CD4-positive, CD25-positive, alpha-beta regulatory T cell (primary cell): ENCODE measurements at places on chromosomes 2 and 18. TPM values are rescaled to one million over a fixed set of nuclear protein-coding genes. Genes with fewer than 3 reads are reported as not detected.
A peak's percentile ranks its signal among the peaks of the same experiment; 100 is the strongest.

- peaks cover 43% of the 10 kb centered on the region for H3K36me3 ChIP-seq
- no peaks in the 10 kb centered on the region for H3K27me3 ChIP-seq
- no peak for DNase-seq
- no peak overlapping the region for H3K27ac ChIP-seq
- H3K4me3 ChIP-seq = no peak overlapping the region
Measured at GRCh38 chr2:10053351-10053750, 10.0 kb downstream of the KLF11 start.

DNA sequence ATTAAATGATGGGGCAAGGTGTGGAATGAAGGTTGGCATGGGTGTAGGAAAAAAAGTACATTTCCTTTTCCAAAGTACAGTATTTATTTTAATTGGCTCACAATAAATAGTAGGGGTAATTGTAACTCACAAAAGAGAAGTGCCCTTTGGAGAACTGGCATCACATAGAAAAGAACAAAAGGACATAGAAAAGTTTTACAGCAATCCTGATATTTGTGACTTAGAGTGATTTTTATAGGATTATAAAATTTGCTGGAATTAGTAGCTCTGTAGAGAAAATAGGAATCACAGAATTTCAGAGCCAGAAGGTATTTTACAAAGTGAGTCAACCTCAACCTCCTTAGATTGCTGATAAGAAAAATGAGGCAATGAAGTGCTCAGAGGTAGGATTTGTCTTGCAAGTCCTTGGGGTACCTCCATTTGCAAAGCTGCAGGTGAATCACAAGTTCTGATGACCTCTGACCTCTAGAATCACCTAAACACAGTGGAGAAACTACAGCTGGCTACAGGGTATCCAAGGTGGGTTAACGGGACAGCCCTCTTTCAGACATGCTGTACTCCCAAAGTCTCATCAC lies 133.6 kb downstream of the SOCS6 start:
- H3K4me1 ChIP-seq = no peaks in the 10 kb centered on the region
- H3K27me3 ChIP-seq = peaks cover 1% of the 10 kb centered on the region
- H3K4me3 ChIP-seq = no peak overlapping the region

DNA sequence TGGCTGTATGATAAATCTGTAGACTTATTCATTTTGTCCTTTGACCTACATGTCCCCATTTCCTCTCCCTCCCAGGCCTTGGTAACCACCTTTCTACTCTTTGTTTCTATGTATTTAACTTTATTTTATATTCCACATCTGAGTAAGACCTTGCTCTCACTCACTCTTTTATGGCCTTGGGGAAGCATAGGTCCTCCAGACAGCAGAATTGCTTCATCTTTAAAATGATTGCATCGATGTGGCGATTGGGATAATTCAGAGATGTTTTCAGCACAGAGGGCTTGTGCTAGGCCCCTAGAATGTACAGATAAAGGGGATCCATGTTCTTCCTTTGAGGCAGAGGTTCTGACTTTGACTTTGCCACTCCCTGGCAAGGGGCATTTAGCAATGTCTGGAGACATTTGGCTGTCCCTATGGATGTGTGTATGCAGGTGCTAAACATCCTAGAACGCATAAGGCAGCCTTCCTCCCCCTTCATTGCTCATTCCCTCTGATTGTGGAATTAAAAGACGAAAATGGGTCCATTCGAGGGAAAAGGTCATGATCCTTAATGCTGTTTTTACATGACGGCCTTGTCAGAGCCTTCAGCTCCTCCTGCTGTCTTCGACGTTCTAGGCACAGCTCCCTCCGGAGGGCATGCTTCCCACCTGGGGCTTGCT lies 1.2 kb upstream of the GPR39 start:
- no peak overlapping the region for H3K4me3 ChIP-seq
- no peak for DNase-seq

Gene SLC8A1
- not detected for total RNA-seq

Gene MC4R
- not detected for total RNA-seq

- DNase-seq = no peak
- H3K36me3 ChIP-seq = no peaks in the 10 kb centered on the region
- H3K4me3 ChIP-seq = no peak overlapping the region
- H3K27me3 ChIP-seq = no peaks in the 10 kb centered on the region
Measured at GRCh38 chr18:61771861-61772260, 120.9 kb downstream of the RNF152 start.

GRCh38 chr18:2857491-2858131 lies 10.8 kb downstream of the EMILIN2 start:
- no peaks in the 10 kb centered on the region for H3K36me3 ChIP-seq
- H3K27me3 ChIP-seq = no peaks in the 10 kb centered on the region
- no peaks in the 10 kb centered on the region for H3K4me1 ChIP-seq
- no peak overlapping the region for H3K4me3 ChIP-seq

Gene NRP2
- total RNA-seq = not detected

GRCh38 chr2:23326330-23326729 lies 58.6 kb upstream of the KLHL29 start:
- H3K4me1 ChIP-seq = no peaks in the 10 kb centered on the region
- no peaks in the 10 kb centered on the region for H3K27me3 ChIP-seq
- H3K4me3 ChIP-seq = no peak overlapping the region
- no peak overlapping the region for H3K27ac ChIP-seq
- no peaks in the 10 kb centered on the region for H3K36me3 ChIP-seq
- DNase-seq = no peak

DNA sequence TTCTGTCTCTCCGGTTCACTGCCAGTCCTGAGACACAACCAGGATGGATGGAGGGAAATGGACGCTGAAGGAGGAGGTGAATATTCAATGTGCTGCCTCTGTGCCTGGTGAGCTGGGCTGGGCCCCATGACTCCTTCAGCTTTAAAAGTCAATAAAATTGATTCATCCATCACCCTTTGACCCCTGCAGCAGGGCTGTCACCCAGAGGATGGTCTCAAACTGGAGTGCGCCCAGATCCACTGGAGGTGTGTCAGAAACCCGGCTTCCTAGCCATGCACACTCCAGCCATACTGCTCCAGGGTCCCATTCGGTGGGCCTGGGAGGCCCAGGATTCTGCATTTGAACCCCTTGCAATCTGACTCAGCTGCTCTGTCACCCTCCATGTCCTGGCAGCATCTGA lies 94.1 kb upstream of the BOD1L2 start:
- no peaks in the 10 kb centered on the region for H3K36me3 ChIP-seq
- H3K4me1 ChIP-seq = no peaks in the 10 kb centered on the region
- no peak overlapping the region for H3K4me3 ChIP-seq
- DNase-seq = no peak
- H3K27me3 ChIP-seq = no peaks in the 10 kb centered on the region

DNA sequence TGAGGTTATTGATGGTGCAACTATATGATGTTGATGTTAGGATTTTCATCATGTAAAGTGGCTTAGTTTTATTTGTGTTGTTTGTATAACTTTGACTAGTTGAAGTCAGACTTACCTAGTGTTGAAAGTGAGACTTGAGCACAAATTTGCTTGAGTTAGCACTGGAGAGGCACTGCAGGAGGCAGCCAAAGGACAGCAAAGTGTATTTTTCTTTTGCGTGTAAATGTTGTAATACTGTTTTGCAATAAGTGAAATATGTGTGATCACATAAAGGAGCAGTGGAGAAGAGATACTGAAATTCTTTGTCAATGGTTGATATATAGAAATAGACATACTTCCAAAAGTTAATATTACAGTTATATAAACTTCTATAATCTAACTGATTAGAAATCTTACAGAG lies 332.0 kb upstream of the RAB12 start:
- no peak overlapping the region for H3K4me3 ChIP-seq
- no peaks in the 10 kb centered on the region for H3K27me3 ChIP-seq
- H3K36me3 ChIP-seq = no peaks in the 10 kb centered on the region
- DNase-seq = no peak
- H3K4me1 ChIP-seq = no peaks in the 10 kb centered on the region
- no peak overlapping the region for H3K27ac ChIP-seq

DNA sequence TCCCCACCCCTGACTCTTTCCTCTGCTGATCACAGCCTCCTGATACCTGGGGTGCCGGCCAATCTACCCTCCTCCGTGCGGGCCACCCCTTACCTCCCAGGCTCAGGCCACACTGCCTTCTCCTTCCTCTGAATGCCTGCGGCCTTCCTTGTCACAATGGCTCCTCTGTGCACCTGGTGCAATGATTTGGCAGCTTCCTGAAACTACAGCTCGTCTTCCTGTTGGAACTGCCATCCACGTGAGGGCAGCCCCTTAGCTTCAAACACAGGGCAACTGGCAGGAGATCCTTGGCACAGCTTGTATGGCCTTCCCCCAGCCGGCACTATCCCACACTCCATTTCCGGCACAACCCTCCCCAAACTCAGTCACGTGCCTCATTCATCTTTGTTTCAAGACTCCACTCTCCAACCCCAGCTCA lies 69.0 kb downstream of the STPG4 start:
- no peaks in the 10 kb centered on the region for H3K4me1 ChIP-seq
- no peaks in the 10 kb centered on the region for H3K27me3 ChIP-seq
- H3K4me3 ChIP-seq = no peak overlapping the region
- no peaks in the 10 kb centered on the region for H3K36me3 ChIP-seq
- DNase-seq = no peak
- H3K27ac ChIP-seq = no peak overlapping the region

Gene MC2R
- total RNA-seq = not detected

GRCh38 chr2:73243884-73244570 lies 9.9 kb downstream of the CCT7 start:
- no peak overlapping the region for H3K4me3 ChIP-seq
- H3K27me3 ChIP-seq = no peaks in the 10 kb centered on the region
- H3K36me3 ChIP-seq = peaks cover 89% of the 10 kb centered on the region
- no peak for DNase-seq

Gene AQP12B
- total RNA-seq = not detected

DNA sequence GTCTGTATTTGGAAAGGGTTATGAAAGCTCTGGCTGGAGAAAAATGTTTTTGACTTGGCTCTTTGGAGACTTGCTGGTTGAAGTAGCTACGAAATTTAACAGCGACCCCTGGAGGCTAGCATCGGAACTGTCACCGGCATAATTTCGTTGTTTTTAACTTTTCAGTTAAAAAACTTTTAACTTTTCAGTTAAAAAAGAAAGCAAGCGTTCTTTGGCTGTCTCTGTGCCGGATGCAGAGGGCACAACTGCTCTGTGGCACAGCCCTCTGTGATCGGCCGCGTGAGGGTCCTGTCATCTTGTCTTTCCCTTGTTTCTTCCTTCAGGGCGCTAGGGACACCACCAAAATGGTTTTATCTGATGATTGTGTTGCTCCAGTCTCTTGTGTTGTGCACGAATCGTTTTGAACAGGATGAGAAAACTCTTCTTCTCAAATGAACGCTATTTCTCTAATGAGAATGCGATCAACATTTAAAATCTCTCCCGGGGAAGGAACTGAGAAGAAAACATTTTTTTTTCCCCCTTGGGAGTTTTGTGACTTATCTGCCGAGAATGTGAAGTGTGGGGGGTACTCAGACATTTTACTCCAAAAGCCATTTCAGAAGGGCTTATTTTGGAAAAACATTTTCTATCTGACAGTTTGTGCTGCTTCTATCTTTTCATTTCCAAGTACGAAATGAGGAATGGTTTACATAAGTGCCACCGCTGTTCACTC lies 57.1 kb downstream of the ADCYAP1 start:
- no peaks in the 10 kb centered on the region for H3K27me3 ChIP-seq
- peak overlapping the region; percentile 26 for H3K4me3 ChIP-seq
- peaks cover 4% of the 10 kb centered on the region for H3K4me1 ChIP-seq

Gene PLCD4
- 0.12 TPM for total RNA-seq

GRCh38 chr2:102841107-102841840 lies 79.4 kb downstream of the TMEM182 start:
- no peak overlapping the region for H3K27ac ChIP-seq
- H3K4me3 ChIP-seq = no peak overlapping the region
- no peak for DNase-seq
- H3K36me3 ChIP-seq = no peaks in the 10 kb centered on the region

- H3K36me3 ChIP-seq = no peaks in the 10 kb centered on the region
- no peak overlapping the region for H3K27ac ChIP-seq
- no peak overlapping the region for H3K4me3 ChIP-seq
- H3K4me1 ChIP-seq = peaks cover 20% of the 10 kb centered on the region
Measured at GRCh38 chr2:12313445-12314126, 403.1 kb upstream of the TRIB2 start.

DNA sequence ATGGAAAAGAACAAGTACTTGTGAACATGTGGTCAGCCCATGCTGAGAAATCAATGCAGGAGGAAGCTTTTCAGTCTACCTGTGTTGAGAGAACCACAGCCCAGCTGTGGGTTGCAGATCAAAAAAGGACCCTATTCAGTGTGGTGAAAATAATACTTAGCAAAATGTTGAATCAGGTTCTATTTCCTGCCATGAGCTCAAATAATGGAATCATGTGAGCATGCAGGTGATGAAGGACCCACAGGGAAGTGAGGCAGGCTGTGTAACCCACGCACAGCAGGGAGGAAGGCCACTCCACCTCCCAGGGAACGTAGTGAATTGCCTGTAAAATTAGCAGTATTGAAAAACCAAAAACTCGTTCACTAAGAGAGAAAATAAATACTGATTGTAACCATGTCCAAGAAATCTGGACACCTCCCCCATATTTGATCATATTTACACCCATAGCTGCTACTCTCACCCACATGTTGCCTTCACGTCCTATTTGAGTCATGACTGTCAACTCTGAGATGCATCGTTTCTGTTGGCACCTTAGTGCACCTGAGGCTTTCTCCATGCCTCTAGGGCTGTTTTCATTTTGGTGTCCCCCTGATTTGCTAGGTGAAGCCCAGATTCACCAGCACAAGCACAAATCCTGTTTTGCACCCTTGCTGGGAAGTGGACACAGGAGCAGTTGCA lies 20.5 kb upstream of the BCL2L11 start:
- H3K4me1 ChIP-seq = no peaks in the 10 kb centered on the region
- no peak for DNase-seq
- H3K4me3 ChIP-seq = no peak overlapping the region

- H3K27me3 ChIP-seq = no peaks in the 10 kb centered on the region
- no peak overlapping the region for H3K4me3 ChIP-seq
- no peaks in the 10 kb centered on the region for H3K36me3 ChIP-seq
- no peaks in the 10 kb centered on the region for H3K4me1 ChIP-seq
Measured at GRCh38 chr2:194205568-194206227, 1451.3 kb upstream of the SLC39A10 start.

Gene COLEC11
- total RNA-seq = not detected

- peak overlapping the region; percentile 96 for H3K4me3 ChIP-seq
- peak; percentile 32 for DNase-seq
- peak overlapping the region; percentile 79 for H3K27ac ChIP-seq
- peaks cover 37% of the 10 kb centered on the region for H3K36me3 ChIP-seq
Measured at GRCh38 chr2:119367472-119368099, 809 bp downstream of the DBI start.
